ENCODE measurements at places on chromosomes 6 and 20. TPM values are rescaled to one million over a fixed set of nuclear protein-coding genes. Genes with fewer than 3 reads are reported as not detected.

Gene TBC1D20
- 48.6 TPM for total RNA-seq

Gene HLA-DRB5
- 1.8 TPM for total RNA-seq

Gene PRDM13
- total RNA-seq = not detected

Gene SLA2
- total RNA-seq = 1.5 TPM

Gene PPP1R14C
- total RNA-seq = 0.52 TPM

Gene GCM1
- total RNA-seq = not detected

Gene PLG
- 0.44 TPM for total RNA-seq

Gene HLA-C
- 451 TPM for total RNA-seq

Gene PHACTR1
- 14.1 TPM for total RNA-seq

Gene BPIFB2
- total RNA-seq = not detected

Gene RIPPLY2
- 0.86 TPM for total RNA-seq

Gene PLCG1
- 96.3 TPM for total RNA-seq

Gene LAMA2
- total RNA-seq = 43.4 TPM

Gene EPPIN
- not detected for total RNA-seq

Gene ME1
- total RNA-seq = 10.1 TPM

Gene TSPYL1
- 118 TPM for total RNA-seq

Gene ASXL1
- total RNA-seq = 69.5 TPM

Gene CTAGE9
- not detected for total RNA-seq

Gene MLIP
- total RNA-seq = 0.18 TPM

Gene CARMIL1
- total RNA-seq = 28.4 TPM

Gene SLC35F1
- total RNA-seq = 0.91 TPM

Gene RIMS4
- 0.44 TPM for total RNA-seq

Gene HLA-DQB2
- total RNA-seq = 8.1 TPM

Gene CDSN
- not detected for total RNA-seq

Gene TP53TG5
- 1.2 TPM for total RNA-seq

Gene IMPG1
- not detected for total RNA-seq

Gene OR2H1
- not detected for total RNA-seq

Gene IP6K3
- total RNA-seq = 2.6 TPM

Gene NOL7
- total RNA-seq = 56.9 TPM

Measured in ureter (tissue), 1 donor.